ENCODE measurements at places on chromosomes 5 and 9. TPM values are rescaled to one million over a fixed set of nuclear protein-coding genes. Genes with fewer than 3 reads are reported as not detected.

GRCh38 chr9:8732367-8733075 lies 932.9 kb upstream of the DMAC1 start:
- DNase-seq = no peak

DNA sequence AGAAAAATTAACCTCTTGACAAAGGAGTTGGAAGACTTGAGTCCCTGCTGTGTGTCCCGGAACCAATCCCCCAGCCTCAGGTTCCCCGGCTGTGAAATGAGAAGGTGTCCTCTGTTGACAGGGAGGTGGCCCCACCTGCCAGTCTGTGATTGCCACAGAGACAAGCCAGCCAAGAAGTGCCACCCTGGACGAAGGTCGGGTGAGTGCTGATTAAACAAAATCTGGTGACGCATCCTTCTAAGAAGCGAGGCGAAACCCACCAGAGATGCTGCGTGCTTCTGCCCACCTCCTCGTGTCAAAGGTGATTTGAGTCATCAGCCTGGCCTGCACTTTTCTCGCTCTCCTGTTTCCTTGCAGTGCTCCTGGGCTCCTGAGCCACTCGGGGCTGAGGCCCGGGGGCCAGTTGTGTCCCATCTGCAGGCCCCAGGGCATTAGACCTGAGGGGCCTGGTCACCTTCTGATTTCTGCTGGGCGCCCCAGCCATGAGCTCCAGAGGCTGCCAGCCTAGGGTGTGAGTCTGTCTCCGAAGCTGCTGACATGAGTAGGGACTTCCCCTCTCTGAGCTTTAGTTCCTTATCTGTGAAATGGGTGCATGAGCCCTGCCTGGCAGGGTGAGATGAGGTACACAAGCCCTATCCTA lies 28.7 kb downstream of the NEK6 start:
- peak; percentile 95 for DNase-seq

GRCh38 chr5:102718819-102719218 lies 36.3 kb upstream of the PAM start:
- DNase-seq = no peak

DNA sequence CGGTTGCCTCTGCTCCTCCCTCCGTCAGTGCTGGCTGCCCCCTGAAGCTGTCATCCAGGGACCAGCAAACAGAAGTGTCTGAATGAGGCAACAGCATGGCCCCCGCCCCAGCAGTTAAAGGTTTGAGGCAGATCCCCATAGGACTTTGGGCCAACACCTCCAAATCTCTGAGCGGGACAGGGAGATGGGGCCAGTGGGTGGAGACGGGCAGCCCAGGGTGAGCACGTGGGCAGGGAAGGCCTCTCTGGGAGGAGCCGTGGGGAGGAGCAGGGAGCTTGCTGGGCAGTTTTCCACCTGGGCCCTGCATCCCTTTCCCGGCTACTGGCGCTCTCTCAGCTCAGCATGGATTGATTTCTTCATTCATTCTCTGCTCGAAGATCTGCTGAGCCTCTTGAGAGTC lies 39.1 kb upstream of the NOTCH1 start:
- DNase-seq = no peak

DNA sequence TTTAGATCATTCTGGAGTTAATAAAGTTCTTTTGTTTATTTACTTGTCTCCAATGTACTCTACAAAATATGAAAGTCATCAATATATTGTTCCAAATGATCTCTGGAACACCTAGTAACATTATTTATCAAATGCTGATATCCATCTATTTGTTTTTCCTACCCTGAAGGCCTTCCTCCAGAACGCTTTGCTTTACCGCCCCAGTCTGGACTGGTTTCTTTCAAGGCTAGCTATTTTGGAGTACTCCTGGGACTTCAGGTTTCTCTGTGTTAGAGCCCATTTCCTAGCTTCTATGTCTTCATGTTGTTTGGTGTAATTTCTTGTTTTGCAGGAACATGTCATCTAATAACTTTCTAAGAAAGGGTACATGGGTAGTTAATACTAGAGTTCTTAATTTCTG lies 9.6 kb downstream of the HCN1 start:
- no peak for DNase-seq

DNA sequence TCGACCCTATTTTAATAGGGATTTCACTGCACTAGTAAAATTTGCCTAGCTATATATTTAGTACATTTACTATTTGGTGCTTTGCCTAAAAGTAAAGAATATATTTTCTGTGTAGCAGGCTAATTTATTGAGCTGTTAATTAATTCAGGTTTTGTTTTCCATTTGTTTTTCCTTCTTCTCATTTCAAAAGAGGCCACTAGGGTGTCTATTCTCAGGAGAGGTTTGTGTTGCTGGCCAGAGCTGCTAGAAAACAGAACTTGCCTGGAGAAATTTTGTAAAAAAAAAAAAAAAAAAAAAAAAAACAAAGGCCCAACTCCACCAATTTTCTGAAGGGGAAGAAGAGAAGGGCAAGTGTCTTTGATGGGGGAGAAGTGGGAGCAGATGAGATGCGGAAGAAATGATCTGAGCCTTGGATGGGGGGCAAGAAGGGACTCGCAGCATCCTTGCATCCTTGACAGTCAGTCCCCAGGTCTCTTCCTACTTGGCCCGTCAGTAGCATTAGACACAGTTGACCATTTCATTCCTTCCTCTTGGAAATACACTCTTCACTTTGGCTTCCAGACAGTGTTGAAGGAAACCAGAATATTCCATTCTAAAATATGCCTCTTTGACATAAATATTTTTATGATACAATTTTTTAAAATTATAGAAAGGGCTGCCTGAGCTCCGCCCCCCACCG lies 318.5 kb downstream of the TRPM3 start:
- no peak for DNase-seq

DNA sequence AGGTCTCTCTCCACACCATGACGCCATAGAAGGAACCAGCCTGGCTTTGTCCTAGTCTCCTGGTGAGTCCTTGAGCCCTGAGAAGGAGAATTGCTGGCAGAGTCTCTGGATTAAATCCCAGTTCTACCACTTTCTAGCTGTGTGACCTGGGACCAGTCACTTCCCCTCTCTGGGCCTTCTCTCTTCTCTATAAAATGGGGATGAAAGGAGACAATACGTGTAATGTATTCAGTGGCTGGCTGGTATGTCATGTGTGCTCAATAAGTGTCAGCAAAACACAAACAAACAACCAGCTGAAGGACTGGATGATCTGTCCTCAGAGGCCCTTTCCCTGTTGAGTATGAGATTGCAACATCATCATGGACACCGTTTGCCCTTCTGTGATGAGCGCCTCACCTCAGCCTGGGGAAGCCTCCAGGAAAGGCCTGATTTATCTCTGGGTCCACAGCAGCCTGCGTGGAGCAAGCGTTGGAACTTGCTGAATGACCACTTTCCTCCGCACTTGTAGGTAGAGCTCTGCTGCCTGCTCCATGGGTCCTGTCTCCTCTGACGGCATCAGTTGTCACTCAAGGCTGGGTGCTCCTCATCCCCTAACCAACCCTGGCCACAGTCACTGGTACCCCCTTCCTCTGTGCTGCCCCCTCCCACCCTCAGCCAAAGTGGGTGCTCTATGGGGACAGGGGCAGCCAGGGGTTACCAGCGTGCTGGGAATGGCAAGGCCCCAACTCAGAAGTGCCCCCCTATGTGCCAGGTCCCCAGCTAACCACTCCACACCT lies 3.6 kb upstream of the NR5A1 start:
- DNase-seq = no peak

DNA sequence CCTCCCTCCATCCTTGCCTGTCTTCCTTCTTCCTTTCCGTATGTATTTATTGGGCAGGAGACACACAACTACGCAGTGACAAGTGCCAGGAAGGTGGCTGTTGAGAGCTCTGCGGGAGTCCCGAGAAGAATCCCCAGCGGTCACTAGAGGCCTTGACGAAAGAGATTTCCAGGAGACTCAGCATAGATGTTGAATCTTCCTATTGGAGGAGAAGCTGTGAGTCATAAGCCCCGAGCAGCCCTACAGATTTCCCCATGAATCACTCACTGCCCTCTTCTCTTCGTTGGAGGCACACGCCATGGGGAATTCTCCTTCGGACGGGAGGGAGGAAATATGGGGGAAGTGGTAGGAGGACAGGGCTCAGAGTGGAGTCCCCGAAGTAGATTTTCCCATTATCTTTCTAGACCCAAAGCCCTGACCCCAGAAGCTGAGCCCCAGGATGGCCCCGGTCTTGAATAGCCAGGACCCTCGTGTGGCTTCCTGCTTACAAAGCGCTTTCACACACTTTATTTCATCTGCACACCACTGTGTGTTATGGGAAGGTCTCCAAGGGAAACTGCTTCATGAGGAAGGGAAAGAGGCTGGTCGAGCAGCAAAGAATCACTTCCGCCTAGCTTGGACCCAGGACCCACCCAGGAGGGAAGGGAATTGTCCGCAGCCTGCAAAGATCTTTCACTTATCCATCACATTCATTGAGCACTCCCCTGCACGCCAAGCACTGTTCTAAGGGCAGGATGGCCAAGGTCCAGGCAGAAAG lies 12.7 kb downstream of the DUSP1 start:
- peak; percentile 98 for DNase-seq

DNA sequence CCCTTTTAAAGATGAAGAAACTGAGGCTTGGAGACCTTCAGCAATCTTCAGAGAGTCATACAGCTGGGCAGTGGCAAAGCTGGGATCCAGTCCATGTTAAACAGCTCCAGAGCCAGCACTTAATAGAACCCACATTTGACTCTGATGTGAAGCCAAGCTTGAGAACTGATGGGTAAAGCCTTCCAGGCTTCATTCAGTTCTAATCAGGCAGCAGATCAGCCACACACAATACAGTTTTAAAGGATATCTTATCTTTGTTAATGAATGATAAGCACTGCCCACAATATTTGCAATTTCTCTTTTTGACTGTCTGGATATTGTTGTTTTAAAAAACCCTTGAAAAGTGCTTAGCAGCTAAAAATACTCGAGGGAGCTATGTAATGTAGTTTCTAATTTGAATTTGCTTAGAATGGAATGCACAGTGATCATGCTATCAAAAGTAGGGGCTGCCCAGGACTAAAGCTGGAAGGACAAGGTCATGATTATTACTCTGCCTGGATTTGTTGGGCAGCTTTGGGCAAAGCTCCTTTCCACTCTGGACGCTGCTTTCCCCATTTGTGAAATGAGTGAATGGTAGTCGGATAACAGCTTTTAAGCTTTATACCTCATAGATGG lies 31.3 kb upstream of the HTR4 start:
- no peak for DNase-seq

NAIP gene
- total RNA-seq = 7.2 TPM

Measured in osteoblast (primary cell).